ENCODE measurements at places on chromosomes 5 and 9.

DNA sequence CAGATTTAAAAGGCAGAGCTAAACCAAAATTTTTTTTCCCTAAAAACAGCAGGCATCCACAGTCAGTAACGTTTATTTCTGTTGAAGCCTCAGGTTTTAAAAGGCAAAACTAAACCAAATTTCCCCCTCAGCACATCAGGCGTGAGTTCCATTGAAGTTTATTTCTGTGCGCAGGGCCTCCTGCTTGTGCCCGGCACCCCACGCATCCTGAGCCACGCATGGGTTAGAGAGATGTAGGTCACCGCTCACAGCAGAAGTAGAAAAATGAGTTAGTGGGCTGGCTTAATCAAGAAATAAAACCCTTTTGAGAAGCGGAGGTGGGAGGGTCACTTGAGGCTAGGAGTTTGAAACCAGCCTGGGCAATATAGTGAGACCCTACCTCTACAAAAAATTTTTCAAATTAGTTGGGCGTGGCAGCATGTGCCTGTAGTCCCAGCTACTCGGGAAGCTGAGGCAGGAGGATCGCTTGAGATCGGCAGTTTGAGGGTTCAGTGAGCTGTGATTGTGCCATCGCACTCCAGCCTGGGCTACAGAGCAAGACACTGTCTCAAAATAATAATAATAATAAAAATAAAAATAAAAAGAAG, 75.6 kb upstream of the SPIN1 start:
- no peak for DNase-seq

DNA sequence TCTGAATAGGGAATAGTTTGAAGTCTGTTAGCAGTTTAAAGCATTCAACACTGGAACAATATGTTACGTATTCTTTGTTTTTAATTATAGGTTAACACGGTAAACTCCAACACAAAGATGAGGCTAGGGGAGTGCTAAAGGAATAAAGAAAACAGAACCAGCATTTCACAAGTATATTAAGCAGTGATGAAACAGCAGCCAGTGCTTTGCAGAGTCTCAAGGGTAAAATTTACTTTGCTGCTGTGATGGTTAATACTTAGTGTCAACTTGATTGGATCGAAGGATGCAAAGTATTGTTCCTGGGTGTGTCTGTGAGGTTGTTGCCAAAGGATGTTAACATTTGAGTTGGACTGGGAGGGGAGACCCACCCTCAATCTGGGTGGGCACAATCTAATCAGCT, 30.0 kb upstream of the GSN start:
- no peak for DNase-seq

GRCh38 chr9:11318946-11319345, 706.1 kb upstream of the PTPRD start:
- no peak for DNase-seq

- no peak for DNase-seq
These were observed 498.8 kb downstream of the KIF4B start for GRCh38 chr5:155512329-155512728.

DNA sequence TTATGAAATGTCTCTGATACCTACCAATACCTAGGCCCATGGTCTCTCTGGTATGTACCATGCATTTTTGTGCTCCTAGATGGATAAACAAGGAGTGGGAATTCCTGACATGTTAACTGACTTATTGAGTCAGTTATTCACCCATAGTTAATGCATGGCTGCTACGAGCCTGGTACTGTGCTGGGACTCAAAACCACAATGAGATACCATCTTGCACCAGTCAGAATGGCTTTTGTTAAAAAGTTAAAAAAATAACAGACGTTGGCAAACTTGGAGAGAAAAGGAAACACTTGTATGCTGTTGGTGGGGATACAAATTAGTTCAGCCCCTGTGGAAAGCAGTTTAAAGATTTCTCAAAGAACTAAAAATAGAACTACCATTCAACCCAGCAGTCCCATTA, 293.8 kb downstream of the OSTF1 start:
- DNase-seq = no peak

DNA sequence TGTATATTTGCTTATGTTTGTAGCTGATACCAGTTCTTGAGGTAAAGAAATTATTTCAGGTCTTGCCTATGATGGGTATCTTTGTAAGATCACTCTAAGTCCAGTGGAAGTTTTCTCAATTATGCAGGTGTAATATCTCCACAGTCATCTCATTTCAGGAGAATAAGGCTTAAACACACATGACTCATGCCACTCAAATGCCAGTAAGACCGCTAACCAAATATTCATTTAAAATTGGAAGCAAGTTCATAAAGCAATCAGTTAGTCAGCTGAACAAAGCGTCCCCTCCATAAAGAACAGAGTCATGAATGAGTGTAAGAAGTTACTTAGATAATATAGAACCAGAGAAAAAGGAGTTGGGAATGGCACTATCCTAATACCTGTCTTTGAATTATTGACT, 248.7 kb downstream of the LURAP1L start:
- DNase-seq = no peak

DNA sequence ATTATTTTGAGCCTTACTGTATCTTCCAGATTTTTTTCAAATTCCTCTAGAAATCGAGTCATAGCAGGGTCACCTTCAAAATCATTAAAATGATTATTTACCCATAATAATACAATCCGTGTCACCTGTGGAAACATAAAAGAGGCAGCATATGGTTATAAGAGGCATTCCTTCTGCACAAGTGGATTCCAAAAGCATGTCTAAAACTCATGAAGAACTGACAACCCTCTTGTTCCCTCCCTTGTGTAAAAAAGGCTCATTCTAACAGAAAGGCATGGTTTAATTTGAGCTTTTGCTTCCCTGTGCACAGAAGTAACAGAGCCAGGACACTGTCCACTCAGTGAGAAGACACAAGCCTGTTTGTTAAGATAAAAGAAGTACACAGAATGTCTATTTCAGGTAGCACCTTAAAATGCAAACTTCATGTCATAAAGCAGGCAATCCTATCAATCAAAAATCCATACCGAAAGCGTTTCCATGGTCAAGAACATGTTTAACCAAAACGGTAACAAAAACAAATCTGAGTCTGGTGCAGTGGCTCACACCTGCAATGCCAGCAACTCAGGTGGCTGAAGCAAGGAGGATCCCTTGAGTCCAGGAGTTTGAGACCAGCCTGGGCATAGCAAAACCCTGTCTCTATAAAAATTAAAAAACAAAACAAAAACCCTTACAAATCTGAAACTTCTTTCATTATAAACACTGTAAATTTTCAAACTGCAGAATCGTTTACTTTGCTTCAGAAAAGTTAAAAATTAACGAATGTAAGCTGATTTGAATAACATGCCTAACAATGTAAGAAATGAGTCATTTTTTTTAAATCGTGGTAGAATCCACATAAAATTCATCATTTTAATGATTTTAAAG, 139.3 kb downstream of the RAPGEF6 start:
- DNase-seq = no peak

DNA sequence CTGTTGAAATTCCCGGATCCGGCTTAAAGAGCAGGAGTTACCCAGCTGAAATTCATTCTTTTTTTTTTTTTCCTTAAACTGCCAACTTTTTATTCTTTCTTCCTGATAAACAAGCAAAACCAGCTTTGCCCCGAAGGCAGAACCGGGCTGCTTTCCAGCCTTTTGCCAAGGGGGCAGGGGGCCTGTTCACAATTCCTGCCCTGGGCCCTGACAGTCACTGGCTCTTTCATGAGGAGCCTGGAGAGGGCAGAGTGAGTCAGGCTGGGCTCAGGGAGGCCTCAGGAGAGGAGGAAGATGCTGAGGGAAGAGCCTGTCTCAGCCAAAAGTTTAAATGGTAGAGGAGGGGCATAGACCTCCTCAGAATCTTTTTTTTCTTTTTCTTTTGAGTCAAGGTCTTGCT, 4.8 kb downstream of the GLIPR2 start:
- no peak for DNase-seq

GRCh38 chr5:158977642-158978041, 122.1 kb downstream of the EBF1 start:
- no peak for DNase-seq

- no peak for DNase-seq
These were observed 57.9 kb upstream of the BNC2 start for GRCh38 chr9:16928179-16928945.

DNA sequence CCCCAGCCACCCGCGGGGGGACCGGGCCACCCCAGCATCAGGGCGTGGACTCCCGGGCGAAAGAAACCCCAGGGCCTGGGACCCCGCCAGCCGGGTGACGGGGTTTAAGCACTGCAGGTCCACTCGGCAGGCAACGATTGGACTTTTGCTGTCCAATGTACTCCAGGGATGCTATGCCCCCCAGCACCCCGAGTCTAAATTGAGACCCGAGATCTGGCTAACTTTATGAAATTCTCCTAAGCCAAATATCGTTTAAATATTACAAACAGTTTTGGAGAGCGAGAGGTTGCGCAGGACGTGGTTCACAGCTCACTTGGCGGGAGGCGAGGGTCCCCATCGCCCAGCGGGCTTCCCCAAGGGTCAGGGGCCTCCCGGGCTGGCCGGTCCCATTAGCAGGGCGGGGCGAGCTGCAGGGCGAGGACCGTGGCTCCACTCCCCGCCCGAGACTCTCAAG, 384 bp upstream of the MRPS2 start:
- DNase-seq = no peak

DNA sequence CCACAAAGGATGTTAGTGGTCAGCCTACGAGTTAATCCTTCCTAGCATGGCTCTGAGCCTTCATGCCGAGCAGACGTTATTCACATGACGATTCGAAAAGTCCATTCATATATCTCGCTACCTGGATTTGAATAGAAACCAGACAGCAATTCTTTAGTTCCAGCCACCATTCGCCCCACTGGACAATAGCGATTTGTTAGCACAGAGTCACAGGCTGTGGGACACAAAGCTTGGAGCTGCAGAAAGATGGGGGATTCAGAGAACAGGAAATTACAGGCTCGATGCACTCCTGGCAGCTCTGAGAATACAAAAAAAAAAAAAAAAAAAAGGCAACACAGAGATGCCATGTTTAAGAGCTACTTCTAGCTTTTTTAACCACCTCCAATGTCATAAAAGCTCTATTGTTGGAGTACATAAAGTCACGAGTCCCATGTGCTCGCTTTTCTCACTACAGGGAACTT, 110.7 kb downstream of the NR6A1 start:
- DNase-seq = no peak

- DNase-seq = no peak
These were observed 81.3 kb downstream of the SMARCA2 start for GRCh38 chr9:2096376-2096970.

- DNase-seq = peak; percentile 54
These were observed 40.3 kb upstream of the TNFAIP8 start for GRCh38 chr5:119315516-119315949.

GRCh38 chr9:77944556-77945243, 86.9 kb downstream of the GNAQ start:
- DNase-seq = no peak

GRCh38 chr9:113352411-113352810, 3.1 kb downstream of the BSPRY start:
- DNase-seq = no peak
